A549 treated with AZD2906 at 1 μM for 4 hours (cell line): ENCODE measurements at places on chromosomes 12 and 14. TPM values are rescaled to one million over a fixed set of nuclear protein-coding genes. Genes with fewer than 3 reads are reported as not detected.

The GLI1 gene
- 4.4 to 5.8 TPM (median 5.4 TPM) in 5 replicates for total RNA-seq

The TSPAN19 gene
- total RNA-seq, result 0.02 to 0.06 TPM in 2 of 5 replicates, not detected in the others

The KRT77 gene
- total RNA-seq, result not detected in 5 replicates

The DYRK2 gene
- 7.6 to 11.9 TPM (median 11.2 TPM) in 5 replicates for total RNA-seq

The FOXG1 gene
- 0.09 to 0.22 TPM (median 0.19 TPM) in 5 replicates for total RNA-seq

The HSP90B1 gene
- total RNA-seq, result 499 to 692 TPM (median 561 TPM) in 5 replicates

The SOX5 gene
- total RNA-seq, result not detected in 5 replicates

The SALL2 gene
- 0.57 to 0.86 TPM (median 0.71 TPM) in 5 replicates for total RNA-seq

The GEMIN2 gene
- 21.1 to 36.9 TPM (median 22.3 TPM) in 5 replicates for total RNA-seq

The ORMDL2 gene
- 67.3 to 104 TPM (median 102 TPM) in 5 replicates for total RNA-seq

The ANKRD13A gene
- 13.6 to 20.7 TPM (median 14.7 TPM) in 5 replicates for total RNA-seq

The PGAM5 gene
- total RNA-seq, result 43.5 to 55.2 TPM (median 51.9 TPM) in 5 replicates

The KIF5A gene
- total RNA-seq, result 0.17 to 0.24 TPM (median 0.21 TPM) in 5 replicates

The NDUFA9 gene
- total RNA-seq, result 101 to 121 TPM (median 110 TPM) in 5 replicates

The JDP2 gene
- total RNA-seq, result 25.2 to 41.7 TPM (median 34.5 TPM) in 5 replicates

The DCN gene
- 0.08 to 0.22 TPM (median 0.11 TPM) in 3 of 5 replicates, not detected in the others for total RNA-seq

The TRHDE gene
- total RNA-seq, result 0.01 to 0.15 TPM (median 0.03 TPM) in 5 replicates

The NEUROD4 gene
- not detected in 5 replicates for total RNA-seq

The RITA1 gene
- total RNA-seq, result 23.1 to 32.2 TPM (median 31.5 TPM) in 5 replicates

The ARMH4 gene
- total RNA-seq, result 0.55 to 1.00 TPM (median 0.78 TPM) in 5 replicates

The TBX5 gene
- not detected in 5 replicates for total RNA-seq

The RPS6KA5 gene
- total RNA-seq, result 4.5 to 6.6 TPM (median 5.5 TPM) in 5 replicates

The ZNF641 gene
- total RNA-seq, result 4.6 to 5.4 TPM (median 4.8 TPM) in 5 replicates

The ISM2 gene
- total RNA-seq, result 0.29 to 0.44 TPM (median 0.43 TPM) in 5 replicates

The AJUBA gene
- total RNA-seq, result 31.9 to 40.2 TPM (median 34.0 TPM) in 5 replicates

The IFNG-AS1 gene
- not detected in 5 replicates for total RNA-seq

The KERA gene
- not detected in 5 replicates for total RNA-seq

The PTHLH gene
- total RNA-seq, result 10.6 to 14.2 TPM (median 12.9 TPM) in 5 replicates

The ADGRD1 gene
- total RNA-seq, result 0.42 to 0.75 TPM (median 0.48 TPM) in 5 replicates

The LMO3 gene
- total RNA-seq, result 0.06 to 0.13 TPM in 2 of 5 replicates, not detected in the others
